Stimulated activated CD8-positive, alpha-beta memory T cell treated with anti-CD3 and anti-CD28 coated beads, Interleukin-2, amount 100 ng/mL, for 1 hour (primary cell): ENCODE measurements at places on chromosomes 12 and 14.

GRCh38 chr14:53912021-53912420, 44.6 kb downstream of the BMP4 start:
- DNase-seq: no peak

DNA sequence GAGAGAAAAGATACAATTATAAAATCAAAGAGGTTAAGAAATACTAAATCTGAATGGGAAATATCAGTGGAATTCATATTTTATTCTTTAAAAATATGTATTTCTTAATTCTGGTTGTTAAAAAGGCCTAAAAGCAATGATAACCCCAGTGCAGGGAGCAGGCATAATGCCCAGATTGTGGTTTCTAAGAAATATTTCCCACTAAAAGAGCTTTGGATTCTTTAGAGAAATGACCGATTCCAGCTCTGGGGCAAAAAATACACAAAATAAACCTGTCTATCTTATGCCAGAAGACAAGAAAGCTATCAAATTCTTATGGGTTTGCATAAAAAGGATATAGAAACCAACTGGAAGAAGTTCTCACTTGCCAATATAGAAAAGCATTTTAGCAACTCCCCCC, 71.6 kb downstream of the PDE6H start:
- no peak for DNase-seq

GRCh38 chr12:109540526-109541412, 32.5 kb downstream of the MMAB start:
- DNase-seq: no peak

- no peak for DNase-seq
Measured at GRCh38 chr12:106767954-106768822, 6.3 kb upstream of the RIC8B start.
